ENCODE measurements at places on chromosomes 13 and 19.

- DNase-seq: no peak
Observed at GRCh38 chr13:76874479-76874878, 11.7 kb downstream of the KCTD12 start.

DNA sequence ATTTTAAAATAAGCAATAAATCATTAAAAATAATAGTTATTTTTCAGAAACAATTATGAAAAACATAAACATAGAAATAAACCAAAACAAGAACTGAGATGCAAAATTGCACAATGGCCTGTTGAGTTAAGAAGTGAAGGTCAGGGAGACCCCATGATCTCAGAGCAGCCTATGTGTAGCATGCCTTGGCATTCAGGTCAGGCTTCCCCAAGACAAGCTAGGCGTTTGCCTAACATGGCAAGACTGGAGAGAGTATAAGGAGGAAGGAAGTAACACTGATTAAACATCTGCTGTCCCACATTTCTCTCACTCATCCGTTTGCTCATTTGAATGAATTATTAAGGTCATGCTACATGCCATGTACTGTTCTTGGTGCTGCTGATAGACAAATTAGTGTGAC is 291.8 kb downstream of the TSHZ3 start:
- DNase-seq: no peak

GRCh38 chr13:50257646-50258045 is 242.4 kb downstream of the KCNRG start:
- no peak for DNase-seq

GRCh38 chr13:75363371-75363770 is 118.6 kb downstream of the TBC1D4 start:
- DNase-seq: no peak

- peak; percentile 68 for DNase-seq
Observed at GRCh38 chr19:52343548-52343947, 7.5 kb downstream of the ZNF610 start.

GRCh38 chr19:56314018-56314380 is 640 bp downstream of the ZSCAN5A start:
- DNase-seq: no peak

GRCh38 chr19:51107406-51108065 is 673 bp downstream of the CTU1 start:
- no peak for DNase-seq

DNA sequence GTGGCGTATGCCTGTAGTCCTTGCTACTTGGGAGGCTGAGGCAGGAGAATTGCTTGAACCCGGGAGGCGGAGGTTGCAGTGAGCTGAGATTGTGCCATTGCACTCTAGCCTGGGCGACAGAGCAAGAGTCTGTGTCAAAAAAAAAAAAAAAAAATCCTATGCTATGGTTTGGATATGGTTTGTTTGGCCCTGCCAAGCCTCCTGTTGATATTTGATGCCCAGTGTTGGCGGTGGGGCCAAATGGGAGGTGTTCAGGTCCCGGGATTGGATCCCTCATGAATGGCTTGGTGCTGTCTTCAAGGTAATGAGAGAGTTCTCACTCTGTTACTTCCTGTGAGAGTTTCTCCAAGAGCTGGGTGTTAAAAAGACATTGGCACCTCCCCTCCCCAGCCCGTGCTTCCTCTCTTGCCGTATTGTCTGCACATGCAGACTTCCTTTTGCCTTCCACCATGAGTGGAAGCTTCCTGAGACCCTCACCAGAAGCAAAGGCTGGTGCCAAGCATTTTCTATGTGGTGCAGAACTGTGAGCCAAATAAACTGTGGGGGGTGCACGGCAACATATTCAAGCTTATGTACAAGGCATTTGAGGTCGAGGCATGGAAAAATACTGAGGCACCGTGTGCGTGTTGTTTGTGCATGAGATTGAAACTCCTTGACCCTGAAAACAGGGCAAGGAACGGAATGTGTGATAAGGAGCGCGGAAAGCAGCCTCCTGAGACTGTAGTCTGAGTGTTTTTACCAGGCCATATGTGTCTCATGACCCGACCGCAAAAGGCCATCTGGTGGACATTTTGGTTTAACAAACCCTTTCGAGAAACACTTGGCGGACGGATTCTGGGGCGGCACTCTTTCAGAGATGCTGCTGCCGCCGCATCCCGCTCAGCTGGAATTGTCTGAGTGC is 7.3 kb downstream of the SIGLEC9 start:
- DNase-seq: no peak

GRCh38 chr13:71309905-71310304 is 557.1 kb downstream of the DACH1 start:
- no peak for DNase-seq

DNA sequence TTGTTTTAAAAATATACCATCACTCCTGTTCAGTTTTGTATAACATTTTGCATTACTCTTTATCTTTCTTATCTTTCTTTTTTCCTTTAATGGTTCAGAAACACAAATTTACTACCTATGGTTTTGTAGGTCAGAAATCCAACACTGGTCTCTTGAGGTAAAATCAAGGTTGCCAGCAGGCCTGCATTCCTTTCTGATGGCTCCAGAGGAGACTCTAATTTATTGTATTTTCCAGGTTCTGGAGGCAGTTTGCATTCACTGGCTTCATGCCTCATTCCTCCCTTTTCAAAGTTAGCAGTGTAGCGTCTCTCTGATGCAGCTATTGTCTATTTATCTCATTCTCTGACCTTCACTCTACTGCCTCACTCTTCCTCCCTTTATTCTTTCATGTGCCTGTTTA is 767.4 kb downstream of the SLITRK6 start:
- no peak for DNase-seq

GRCh38 chr13:97562962-97563361 is 129.0 kb downstream of the RAP2A start:
- DNase-seq: no peak

GRCh38 chr13:102903659-102904407 is 58.0 kb downstream of the ERCC5 start:
- peak; percentile 25 for DNase-seq

DNA sequence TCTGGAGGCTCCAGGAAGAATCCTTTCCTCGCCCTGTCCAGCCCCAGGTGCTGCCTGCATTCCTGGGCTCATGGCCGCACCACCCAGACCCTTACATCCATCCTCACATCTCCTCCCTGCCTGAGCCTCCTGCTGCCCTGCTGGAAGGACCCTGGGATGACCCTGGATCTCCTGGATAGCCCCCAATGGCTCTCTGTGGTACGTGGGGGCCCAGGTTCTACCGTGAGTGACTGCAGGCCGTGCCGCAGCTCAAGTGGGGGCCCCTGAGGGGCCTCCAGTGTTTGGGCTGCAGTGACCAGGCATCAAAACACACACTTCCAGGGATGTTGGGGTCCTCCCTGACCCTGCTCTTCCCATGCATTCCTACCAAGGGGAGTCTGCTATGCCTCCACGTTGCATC is 8.3 kb upstream of the MCF2L start:
- no peak for DNase-seq

DNA sequence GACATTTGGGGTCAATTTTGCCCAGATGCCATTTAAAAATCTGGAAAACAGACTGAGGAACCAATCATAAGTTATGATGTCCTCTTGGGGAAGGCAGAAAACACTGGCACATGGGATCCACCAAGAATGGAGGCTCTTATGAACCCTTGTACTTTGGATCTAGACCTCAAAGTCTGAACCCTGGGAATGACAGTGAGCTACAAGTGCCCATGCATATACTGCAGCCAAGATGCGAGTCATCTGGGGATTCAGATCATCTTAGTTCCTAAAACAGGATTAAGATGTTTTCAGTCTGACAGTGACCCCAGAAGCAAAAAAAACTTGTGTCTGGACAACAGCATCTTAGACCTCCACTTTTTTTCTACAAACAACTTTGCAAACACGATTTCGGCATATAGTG is 100.2 kb upstream of the SIAH3 start:
- DNase-seq: no peak

DNA sequence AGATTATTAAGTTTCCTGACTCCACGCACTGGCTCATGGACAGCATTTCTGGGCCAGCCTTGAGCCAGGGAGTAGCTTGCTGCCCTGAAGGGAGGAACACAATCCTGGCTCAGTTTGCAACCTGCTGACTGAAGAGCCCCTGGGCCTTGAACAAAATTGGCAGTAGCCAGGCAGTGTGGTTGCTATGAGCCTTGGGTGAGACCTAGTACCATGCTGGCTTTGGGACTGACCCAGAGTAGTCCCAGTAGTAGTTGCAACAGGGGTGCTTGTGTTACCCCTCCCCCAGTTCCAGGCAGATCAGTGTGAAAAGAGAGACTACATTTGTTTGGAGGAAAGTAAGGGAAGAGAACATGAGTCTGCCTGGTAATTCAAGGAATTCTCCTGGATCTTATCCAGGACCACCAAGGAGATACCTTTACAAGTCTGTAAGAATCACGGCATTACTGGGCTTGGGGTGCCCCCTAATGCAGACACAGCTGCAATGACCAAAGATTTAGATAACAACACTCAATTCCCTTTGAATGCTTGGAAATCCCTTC is 22.0 kb downstream of the ITGBL1 start:
- DNase-seq: peak; percentile 52

GRCh38 chr19:8269724-8270123 is 38.4 kb downstream of the CD320 start:
- no peak for DNase-seq

GRCh38 chr13:100855151-100855550 is 180.6 kb upstream of the TMTC4 start:
- DNase-seq: no peak

GRCh38 chr13:80498433-80498832 is 157.5 kb upstream of the SPRY2 start:
- no peak for DNase-seq

DNA sequence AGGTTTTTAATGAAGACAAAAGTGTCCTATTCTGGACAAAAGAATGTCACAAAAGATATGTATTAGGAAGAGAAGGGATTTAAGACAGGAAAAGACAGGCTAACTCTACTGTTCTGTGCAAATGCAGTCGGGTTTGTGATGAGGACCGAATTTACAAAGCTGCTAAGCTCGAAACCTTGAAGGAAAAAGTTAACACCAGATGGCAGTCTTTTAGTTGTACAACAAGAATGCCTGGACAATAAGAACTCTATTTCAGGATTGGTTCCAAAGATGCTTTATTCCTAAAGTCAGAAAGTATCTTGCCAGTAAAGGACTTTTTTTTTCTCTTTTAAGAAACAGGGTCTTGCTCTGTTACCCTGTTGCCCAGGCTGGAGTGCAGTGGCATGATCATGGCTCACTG is 51.1 kb downstream of the HS6ST3 start:
- no peak for DNase-seq

GRCh38 chr13:89883893-89884448 is 1463.5 kb upstream of the MIR17HG start:
- DNase-seq: no peak

DNA sequence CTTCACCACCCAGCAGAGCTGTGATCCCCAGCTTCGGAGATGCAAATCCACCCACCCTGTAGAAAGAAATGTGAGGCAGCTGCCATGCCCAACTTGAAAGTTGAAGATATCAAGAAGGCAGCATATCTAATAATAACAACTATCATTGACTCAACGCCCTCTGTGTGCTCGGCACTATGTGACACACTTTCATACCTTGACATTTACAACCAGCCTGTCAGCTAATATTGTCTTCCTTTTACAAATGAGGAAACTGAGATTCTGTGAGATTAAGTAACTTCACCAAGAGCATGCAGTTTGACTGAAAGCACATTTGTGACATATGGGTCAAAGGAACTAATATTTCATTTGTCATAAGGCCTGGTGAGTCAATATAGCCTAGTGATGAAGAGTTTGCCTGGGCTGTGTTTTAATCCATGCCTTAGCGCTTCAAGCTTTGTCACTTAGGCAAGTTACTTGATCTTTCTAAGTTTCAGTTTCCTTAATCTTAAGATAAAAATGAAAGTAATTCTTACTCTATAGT is 137.0 kb downstream of the FLT1 start:
- peak; percentile 80 for DNase-seq

DNA sequence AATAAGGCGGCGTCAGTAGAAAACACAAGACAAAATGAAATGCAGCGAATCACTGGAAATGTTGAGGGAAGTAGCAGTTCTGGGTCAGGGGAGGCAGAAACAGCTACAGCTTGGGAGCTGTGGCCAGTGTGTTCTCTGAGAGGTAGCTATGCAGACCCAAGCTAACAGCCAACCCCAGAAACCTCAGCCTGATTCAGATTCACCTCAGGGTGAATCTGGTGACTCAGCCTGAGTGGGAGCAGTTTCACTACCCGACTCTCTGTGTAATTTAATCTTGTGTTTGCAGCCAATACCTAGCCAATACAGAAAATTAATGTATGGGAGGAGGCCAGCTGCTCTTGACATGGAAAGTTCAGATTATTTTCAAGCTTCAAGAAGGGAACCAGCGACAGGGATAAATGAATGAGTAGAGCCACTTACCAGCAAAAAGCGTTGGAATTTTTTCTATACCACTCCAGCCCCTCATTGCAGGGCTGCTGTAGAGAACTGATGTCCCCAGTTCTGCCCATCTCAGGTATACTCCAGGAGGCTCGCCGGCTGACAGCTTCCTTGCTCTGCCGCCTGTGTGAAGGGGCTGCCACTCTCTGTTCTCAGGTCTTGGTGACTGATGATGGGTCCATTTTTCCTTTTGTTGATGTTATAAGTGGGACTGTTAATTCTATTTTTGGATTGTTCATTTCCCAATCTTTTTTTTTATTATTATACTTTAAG is 8.9 kb downstream of the IGFL3 start:
- DNase-seq: no peak

GRCh38 chr13:99938635-99939034 is 32.9 kb downstream of the ZIC5 start:
- no peak for DNase-seq

DNA sequence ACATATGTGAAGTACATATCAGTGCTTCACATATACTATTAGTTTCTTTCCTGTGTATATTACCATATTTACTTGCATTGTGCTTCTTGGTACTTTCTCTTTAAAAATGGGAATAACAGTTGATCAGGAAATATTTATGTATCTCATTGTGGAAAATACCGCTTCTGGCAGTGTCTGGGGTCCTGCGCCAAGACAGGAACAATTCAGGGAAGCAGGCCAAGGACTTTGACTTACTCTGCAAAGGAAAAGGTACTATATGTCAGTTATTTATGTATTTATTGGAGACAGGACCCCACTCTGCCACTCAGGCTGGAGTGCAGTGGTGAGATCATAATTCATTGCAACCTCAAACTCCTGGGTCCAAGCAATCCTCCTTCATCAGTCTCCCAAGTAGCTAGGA is 57.7 kb upstream of the NBEA start:
- DNase-seq: no peak

DNA sequence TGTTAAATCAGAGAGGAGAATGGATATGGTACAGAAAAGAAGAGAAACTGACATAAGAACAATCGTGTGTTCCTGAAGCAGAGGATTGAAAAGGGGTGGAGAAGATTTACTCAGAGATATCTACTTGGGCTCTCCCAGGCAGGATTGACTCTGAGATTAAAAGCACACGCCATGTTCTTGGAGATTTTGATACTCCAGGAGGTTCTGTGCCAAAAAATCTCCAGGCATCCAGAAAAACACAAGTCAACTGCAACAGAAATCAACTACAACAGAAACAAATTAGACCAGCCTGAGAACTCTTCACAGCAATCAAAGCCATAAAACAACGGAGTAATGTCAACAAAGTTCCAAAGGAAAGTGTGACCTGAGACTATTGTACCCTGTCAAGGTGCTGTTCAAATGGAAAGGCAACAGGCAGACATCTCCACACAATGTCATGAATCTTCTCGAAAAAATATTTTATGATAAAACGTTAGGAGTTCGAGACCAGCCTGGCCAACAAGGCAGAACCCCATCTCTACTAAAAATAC is 104.2 kb downstream of the UBL3 start:
- DNase-seq: no peak

GRCh38 chr13:23375001-23375971 is 58.2 kb downstream of the SACS start:
- DNase-seq: peak; percentile 97
